ENCODE measurements at places on chromosomes 13 and 19.

DNA sequence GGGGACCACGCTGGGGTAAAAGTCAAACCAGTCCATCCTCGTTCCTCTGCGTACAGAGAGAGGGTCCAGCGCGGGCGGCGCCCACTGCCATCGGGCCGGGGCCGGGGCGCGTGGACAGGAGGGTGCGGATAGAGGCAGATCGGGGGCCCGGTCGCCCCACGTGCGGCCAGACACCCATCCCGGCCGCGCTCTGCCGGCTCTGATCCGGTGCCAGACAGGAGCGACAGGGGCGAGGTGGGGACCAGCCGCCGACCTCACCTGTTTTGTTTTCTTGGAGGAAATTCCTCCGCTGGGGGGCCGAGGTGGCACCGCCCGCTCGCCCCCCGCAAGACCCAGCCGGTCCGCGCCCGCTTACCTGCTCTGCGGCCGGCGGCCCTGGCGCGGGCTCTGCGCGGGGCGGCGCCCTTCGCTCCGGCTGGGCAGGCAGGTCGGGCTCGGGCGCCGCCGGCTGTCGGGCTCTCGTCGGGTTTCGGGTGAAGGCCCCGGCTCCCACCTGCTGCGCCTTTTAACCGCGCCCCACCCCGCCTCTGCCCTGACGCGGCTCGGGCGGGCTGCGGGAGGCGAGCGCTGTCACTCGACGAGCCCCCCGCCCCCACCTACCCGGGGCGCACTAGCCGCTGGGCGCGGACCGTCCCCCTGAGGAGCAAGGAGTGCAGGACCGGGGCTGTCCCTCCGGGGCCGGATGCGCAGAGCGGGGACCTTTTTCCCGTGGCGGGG lies at the start of gene GJB6:
Gene GJB6 (minus strand): TSS at position 481 of the 717 bp plus-strand sequence. CDS start 8,839 bp downstream, outside the sequence.
- DNase-seq, result no peak

DNA sequence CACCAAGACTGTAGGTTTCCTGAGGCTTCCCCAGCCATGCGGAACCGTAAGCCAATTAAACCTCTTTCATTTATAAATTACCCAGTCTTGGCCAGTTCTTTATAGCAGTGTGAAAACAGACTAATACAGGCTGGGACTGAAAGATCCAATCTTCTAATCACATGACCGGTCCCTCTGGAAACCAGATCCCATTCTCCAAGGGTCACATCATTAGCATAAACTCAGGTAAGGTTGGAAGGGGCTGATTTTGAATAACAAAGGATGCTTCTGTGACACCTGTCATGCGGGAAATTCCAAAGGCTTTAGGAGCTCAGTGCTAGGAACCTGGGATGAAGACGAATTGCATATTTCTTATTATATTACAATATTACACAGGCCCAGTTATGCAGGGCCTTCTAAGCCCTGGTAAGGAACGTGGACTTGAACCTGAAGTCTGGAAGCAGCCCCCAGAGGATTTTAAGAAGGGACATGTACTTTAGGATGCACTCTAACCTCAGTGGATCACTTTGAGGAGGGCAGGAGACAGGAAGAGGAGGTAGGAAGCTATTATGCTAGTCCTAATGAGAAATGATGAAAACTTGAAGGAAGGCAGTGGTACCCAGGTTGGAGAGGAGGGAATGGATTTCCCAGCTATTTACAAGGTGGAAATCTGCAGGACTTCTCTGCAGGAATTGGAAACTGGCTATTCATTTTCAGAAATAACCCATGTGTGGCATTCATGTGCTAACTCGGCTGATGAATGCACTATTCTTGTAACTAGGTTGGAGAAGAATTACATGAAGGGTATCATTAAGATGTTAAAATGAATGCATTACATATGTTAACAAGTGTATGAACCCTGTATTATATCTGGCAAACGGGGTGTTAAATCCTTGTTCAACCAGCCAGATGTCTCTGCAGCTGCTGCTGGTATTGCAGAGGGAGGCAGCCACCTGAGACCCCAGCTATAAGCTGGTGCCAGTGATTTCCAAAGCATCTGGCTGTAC lies 19.3 kb downstream of the TNFSF11 start:
- DNase-seq, result no peak

GRCh38 chr13:109821103-109821502 lies 34.7 kb upstream of the IRS2 start:
- no peak for DNase-seq

DNA sequence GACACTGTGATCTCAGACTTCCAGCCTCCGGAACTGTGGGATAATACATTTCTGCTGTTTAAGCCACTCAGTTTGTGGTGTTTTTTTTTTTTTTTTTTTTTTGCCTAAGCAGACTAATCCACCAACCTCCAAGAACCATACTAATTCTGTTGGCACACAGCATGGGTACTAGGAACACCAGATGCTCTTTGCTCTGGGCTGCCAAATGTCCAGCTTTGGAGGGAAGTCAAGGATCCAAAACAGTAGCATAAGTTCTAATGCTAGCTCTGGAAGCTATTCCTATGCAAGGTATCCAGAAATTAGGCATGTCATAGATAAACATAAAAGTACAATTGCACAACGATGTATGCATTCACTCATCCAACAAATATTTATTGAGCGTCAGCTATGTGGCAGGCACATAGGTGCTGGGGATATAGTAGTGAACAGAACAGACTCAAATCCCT lies 64.5 kb upstream of the WDFY2 start:
- no peak for DNase-seq

GRCh38 chr13:45928843-45929242 lies 77.3 kb upstream of the SIAH3 start:
- DNase-seq, result no peak

DNA sequence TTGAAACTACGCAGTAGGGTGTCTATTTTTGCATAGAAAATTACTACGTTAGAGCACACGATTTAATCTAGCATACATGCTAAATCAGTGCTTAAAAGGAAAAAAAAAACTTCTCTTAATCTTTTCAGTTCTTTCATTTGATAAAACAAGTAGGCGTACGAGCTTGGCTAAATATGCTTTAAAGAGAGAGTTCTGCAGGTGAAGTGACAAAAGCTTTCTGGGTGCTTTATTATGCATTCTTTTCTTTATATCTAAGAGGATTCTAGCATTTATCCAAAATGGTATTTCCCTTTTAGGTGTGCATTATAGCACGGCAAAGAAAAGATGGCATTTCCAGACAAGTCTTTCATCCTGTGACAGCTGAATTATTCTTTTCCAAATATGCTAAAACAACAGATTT lies 281.2 kb downstream of the PCDH9 start:
- DNase-seq, result no peak

GRCh38 chr13:38687246-38688229 lies 661 bp downstream of the FREM2 start:
- no peak for DNase-seq

GRCh38 chr19:46365561-46365960 lies 18.7 kb downstream of the PPP5C start:
- no peak for DNase-seq

DNA sequence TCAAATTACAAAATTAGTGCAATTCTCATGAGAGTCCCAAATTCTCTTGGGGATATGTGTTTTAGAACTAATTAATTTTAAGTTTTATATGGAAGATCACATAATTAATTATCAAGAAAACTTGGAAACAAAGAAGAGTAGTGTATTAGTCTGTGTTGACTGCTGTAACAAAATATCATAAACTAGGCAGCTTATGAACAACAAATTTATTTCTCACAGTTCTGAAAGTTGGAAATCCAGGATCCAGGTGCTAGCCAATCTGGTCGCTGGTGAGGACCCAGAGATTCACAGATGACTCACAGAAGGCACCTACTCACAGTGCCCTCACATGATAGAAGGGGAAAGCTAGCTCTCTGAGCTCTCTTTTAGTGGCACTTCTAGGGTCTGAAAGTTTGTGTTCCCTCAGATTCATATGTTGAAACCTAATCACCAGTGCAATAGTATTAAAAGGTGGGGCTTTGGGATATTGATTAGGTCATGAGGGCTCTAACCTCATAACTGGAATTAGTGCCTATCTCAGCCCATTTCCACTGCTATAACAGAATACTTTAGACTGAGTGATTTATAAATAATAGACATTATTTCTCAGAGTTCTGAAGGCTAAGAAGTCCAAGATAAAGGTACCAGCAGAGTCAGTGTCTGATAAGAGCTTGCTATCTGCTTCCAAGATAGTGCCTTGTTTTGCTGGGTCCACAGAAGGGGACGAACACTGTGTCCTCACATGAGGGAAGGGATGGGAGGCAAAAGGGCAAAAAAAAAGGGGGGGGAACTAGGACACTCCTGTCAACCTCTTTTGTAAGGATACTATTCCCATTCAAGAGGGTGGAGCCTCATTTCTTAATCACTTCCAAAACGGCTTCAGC lies 1.5 kb upstream of the ARGLU1 start:
- no peak for DNase-seq

DNA sequence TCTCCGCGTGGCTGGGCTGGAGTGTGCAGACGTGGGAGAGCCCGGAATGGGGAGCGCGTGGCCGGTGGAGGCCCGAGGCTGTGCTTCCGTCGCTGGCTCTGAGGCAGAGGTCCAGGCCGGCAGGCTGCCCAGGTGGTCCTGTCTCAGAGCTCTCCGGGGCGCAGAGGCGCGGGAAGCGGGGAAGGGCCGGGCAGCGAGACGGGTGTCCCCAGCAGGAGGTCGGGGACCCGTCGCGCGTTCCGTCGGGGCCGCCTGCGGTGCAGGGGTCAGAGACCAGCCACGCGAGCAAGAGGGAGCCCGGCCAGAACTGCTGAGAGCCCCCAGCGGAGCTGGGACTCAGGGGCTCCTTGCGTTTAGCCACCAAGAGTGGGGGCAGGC lies 1.3 kb upstream of the C1QTNF9 start:
- no peak for DNase-seq

DNA sequence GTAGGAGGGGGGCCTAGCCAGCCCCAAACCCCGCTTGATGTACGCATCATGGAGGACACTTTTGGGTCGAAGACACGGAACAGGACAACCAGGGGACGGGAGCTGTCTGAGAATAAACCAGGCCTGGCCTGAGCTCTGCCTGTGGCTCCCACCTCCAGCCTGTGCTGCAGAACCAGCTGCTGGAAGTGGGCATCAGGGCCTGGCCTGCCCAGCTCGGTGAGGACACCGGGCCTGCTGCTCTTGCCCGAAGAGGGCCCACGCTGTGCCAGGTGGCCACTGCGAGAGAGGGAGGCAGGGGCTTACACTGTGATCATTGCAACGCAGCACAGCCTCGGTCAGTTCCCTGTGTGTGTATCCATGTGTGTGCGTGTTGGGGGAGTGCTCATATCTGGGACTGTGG lies 34.6 kb downstream of the CEBPG start:
- no peak for DNase-seq

GRCh38 chr13:97130190-97130589 lies 91.9 kb upstream of the MBNL2 start:
- DNase-seq, result no peak

GRCh38 chr19:1272423-1273262 lies 2.7 kb upstream of the FAM174C start:
- DNase-seq, result no peak

DNA sequence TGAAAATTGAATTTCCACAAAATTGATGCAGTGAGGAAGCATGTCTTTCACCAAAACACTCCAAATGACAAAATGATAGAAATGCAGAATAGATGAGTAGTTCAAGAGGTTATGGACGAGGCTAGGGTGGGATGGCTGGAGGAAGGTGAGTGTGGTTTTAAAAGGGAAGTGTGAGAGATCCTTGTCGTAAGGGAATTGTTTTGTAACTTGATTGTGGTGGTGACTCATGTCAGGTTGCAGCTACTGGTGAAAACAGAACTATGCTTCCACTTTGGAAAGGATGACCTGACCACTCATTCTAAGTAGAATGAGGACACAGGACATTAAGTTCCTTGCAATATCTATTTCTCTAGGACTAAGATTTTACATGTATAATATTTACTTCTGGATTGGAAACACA lies 345.7 kb downstream of the MTUS2 start:
- no peak for DNase-seq

GRCh38 chr19:14405380-14405757 lies 13.8 kb downstream of the DDX39A start:
- no peak for DNase-seq

- no peak for DNase-seq
Measured at GRCh38 chr13:80888390-80888789, 547.5 kb upstream of the SPRY2 start.

GRCh38 chr19:27964185-27964584 lies 1248.8 kb downstream of the UQCRFS1 start:
- DNase-seq, result no peak

GRCh38 chr19:43574424-43575155 lies 737 bp downstream of the XRCC1 start:
- DNase-seq, result no peak

DNA sequence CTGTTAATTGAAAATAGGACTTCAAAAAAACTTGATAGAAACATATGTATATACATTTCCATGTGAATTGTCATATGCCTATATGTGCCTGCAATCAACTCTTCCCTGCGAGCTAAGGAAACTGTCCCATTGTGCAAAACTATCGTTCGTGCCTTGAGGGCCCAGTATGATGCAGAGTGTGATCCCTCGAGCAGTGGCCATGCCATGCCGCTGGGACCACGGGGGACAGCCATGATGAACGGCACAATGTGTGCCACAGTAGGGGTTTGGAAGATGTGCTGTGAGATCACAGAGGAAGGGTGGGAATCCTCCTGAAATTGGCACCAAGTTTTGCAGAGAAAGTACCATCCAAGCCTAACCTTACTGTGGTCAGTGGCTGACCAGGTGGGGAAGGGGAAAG lies 118.1 kb upstream of the SOX1 start:
- no peak for DNase-seq

All from caudate nucleus (tissue), 63 donors.